ENCODE measurements at places on chromosomes 4 and X.
A peak's percentile ranks its signal among the peaks of the same experiment; 100 is the strongest.

DNA sequence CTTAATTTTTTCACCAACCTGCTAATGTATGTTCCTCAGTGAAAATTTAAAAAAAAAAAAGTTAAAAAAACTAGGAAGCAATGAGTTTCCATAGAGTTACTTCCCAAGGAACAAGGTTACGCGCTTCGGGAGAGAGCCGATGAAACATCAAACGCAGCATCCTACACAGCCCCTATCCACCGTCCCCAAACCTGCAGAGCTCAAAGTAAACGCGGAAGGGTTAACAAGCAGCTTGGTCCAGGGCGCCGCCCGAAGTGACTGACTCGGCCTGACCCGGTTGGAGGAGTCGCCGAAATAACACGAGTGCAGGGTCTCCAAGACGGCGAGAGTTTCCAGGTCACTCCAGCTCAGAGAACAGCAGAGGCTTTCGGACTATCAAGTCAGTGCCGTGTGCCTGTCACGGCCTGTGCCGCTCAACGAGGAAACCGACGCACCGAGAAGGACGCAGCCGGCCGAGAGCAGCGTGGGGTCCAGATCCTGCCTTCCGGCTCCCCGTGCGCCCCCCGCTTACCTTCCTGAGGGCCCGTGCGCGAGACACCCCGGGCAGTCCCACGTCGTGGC lies 512 bp downstream of the NOP14 start:
- no peak for DNase-seq

DNA sequence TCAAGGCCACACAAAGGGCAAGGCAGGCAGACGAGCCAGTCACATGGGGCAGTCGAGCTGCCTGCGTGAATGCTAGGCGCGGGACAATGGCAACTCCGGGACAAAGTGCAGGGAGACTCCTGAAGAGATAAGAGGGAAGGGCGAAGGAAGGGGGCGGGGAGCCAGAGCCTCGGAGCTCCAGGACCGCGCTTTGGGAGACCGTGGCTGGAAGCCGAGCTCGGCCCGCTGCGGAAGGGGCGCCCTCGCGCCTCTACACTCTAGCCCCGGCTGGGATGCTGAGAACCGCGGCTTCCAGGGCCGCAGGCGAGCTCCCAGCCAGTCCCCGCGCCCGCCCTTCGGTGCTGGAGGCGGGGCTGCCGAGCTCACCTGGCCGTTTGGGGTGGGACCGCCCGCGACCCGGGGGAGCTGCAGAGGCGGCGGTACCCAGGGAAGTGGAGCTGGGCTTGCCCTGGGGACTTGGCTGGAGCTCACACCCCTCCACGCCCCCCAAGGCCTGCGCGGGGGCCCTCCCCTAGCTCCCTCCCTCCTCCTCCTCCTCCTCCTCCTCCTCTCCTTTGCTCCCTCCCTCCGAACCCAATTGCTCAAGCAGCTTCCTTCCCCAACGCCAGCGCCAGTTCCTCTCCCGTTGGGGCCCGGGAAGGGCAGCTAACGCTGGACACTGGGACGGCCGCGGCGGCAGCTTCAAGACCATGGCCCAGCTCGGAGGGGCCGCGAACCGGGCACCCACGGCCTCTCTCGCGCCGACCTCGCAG lies at the start of gene SOWAHD:
Gene SOWAHD (plus strand): TSS at position 610 of the 752 bp plus-strand sequence. CDS start 80 bp downstream, at position 690.
- no peak for DNase-seq

DNA sequence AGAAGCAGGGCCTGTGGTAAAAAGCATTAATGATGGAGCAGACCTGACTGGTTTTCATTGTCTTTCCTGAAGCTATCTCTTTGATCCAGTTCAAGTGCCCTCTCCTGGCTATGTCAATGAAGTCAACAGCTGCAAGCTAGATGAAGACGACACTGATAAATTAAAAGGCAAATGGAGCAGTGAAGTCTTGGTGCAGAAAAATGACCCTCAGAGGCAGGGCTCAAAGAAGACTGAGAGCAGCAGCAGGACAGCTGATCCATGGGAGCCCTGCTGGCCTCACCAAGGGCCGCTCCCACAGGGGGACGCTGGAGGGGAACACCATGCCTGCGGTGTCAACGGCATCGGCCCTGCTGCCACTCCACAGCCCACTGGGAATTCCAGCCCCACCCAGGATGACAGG lies 96.2 kb downstream of the RELL1 start:
- no peak for DNase-seq

DNA sequence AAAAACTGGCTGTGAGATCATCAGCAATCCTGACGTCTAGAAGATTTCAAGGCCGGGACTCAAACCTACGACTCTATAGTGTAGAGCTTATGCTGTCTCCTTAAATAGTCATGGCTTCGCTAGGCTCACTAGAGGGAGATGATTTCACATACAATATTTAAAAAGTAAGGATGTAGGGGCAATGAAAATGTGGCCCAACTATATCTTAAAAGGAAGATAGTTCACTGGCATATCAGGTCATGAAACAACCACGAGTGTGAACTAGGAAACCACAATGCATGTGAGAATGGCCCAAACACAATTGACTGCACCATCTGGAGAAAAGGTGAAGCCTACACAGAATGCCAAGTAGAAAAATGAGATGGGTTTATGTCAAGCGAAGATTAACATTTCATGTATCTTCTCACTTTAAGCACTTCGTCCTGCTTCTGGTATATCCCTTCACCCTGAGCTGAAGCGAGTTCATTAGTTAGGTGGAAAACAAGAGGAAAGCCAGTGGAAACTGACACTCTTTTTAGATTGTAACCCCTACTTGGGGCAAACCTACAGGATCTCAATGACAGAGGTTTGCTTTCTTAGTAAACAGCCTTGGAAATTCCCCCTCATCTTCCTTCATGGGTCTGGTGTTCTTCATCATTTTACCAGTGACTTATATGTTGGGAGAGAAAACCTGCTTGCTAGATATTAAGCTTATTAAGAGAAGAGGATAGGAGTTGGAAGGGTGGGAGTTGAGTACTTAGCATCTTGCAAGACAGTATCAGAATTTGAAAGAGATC lies 17.4 kb downstream of the FAM9C start:
- no peak for DNase-seq

DNA sequence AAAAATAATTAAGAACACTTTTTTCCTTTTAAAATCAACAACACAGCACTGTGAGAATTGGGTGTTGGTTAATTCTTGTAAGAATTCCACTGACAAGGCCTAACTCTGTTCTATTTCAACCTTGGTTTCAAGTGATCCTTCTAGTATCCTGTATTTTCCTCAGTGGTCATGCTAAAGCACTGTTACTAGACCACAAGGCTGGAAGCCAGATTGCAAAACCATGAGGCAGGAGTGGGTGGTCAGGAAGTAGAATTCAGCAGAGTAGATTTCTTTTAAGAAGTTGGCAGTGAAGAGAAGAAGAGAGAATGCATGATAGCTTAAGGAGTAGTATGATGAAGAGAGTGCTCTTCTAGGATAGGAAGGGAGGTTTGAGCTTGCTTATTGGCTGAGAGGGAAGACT lies 71.6 kb upstream of the LEF1 start:
- no peak for DNase-seq

GRCh38 chr4:186806679-186807421 lies 83.2 kb upstream of the FAT1 start:
- no peak for DNase-seq

- DNase-seq = no peak
Measured at GRCh38 chrX:123990602-123991001, 29.1 kb downstream of the STAG2 start.

GRCh38 chrX:148214786-148215185 lies 233.6 kb downstream of the FMR1NB start:
- DNase-seq = no peak

- DNase-seq = peak; percentile 35
Measured at GRCh38 chrX:37745354-37745753, 34.5 kb upstream of the CYBB start.

GRCh38 chr4:71008196-71008595 lies 14.7 kb downstream of the DCK start:
- DNase-seq = no peak

DNA sequence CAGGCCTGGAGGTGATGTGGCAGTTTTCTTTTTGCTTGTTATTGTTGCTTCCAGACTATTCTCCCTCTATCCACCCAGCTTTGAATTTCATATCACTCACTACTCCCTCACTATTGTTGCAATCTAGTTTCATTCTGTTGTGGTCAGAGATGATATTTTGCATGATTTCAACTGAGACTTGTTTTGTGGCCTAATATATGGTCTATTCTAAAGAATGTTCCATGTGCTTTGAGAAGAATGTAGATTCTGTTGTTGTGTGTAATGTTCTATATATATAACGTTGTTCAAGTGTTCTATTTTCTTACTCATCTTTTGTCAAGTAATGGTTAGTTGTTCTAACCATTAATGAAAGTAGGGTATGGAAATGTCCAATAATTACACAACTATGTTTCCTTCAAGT lies 59.0 kb downstream of the THOC2 start:
- no peak for DNase-seq

- no peak for DNase-seq
Measured at GRCh38 chrX:149962859-149963757, 24.8 kb upstream of the EOLA2 start.

Measured in stimulated activated CD4-positive, alpha-beta T cell treated with anti-CD3 and anti-CD28 coated beads, TNF-alpha, amount 100 ng/mL, for 4 hours (primary cell).